Activated CD4-positive, alpha-beta T cell treated with anti-CD3 and anti-CD28 coated beads, Interleukin-2, Interleukin-4, amounts not matched to agents 100 ng/mL and 50 ng/mL, durations not matched to agents 16 hours and 8 hours (primary cell): ENCODE measurements at places on chromosomes 7 and 10.

DNA sequence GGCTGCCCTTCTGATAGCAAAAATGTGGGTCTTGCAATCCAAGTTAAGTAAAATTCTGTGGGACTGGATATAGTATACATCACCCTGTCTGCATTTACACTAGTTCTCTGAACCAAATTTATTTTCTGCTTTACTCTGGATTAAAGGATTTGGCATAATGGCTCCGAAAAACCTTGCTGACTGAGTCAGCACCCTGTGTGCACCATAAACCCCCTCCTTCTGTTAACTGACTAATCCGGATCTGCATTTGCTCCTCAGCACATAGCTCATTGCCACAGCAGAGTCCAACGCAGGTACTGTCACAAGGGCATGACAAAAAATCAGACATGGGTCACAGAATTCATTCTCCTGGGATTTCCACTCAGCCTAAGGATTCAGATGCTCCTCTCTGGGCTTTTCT is 1.3 kb downstream of the OR2A5 start:
- no peak for DNase-seq

- DNase-seq = no peak
These were observed 86.7 kb upstream of the GNAI1 start for GRCh38 chr7:80047856-80048459.

- no peak for DNase-seq
These were observed 78.1 kb upstream of the GLI3 start for GRCh38 chr7:42315103-42315502.

GRCh38 chr7:155928583-155928982 is 116.3 kb upstream of the SHH start:
- no peak for DNase-seq

DNA sequence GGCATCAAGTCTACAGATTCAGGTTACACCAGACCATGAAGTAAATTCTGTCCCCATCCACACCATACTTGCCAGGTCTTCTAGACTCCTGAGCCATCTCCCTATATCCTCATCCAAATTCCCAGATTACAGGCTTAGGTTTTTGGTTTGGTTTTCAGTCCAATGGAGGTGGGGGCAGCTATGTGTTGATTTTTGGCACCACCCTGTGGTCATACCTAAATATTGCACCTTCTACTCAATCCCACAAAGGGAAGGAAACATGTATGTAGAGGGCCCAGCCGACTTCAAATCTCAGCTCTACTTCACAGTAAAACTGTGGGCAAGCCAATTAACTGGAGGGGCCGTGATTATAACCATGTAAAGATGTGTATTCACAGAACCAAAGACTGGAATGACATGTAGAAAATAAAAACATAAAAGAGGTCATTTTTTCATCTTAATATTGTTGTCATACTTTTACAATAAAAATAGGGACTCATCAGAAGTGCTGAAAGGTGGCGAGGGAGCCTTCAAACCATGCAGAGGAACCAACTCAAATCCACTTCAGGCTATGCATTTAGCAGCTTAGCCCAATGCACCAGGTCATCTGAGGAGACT is 19.8 kb downstream of the ERCC6 start:
- peak; percentile 40 for DNase-seq

DNA sequence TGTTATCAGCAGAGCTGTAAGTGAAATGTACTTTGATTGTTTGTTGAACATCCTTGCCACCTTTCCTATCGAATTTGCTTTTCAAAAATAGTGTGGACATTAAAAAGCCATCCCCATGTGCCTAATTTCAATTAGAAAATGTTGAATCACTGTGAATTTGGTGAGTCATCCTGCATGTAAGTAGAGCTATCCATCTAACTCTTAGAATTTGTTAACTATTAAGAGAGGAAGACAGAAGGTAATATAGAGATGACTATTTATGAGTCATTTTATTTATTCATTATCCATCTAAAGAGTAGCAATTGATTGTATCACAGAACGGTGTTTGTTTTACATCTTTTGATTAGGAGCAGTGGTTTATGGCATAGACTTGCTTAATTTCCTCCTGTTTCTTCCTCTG is 154.7 kb downstream of the MGMT start:
- DNase-seq = no peak

DNA sequence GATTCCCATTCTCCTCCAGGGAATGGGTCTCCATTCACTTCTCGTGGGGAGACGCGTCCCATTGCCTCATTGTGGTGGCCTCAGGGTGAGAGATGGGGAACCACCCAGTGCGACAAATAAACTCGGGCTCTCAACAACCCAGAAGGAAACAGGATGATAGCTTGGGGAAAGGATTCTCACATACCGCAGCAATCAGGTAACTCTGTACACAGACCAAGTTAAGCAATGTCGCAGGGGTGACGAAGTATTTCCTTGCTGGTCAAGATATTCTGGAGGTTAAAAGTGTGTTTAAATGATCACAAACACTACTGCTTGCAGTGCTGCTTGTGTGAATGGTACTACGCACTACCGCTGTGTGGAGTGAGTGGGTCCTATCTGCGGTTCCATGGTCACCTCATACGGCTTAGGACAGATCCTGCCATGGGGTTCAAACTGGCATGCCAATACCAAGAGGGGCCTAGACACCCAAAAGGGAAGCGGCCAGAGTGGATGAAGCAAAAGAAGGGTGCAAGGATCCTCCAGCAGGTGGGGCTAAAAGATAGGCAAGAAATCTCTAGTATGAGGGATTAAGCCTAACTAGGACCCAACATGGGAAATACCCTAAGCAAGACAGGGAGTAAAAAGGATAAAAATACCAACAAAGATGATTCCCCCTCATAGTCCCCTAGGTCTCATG is 143.8 kb upstream of the TMEM106B start:
- peak; percentile 55 for DNase-seq

- no peak for DNase-seq
These were observed 609.7 kb downstream of the DNAJB6 start for GRCh38 chr7:157946398-157947060.

GRCh38 chr7:7292608-7293007 is 110.3 kb downstream of the C1GALT1 start:
- DNase-seq = no peak

DNA sequence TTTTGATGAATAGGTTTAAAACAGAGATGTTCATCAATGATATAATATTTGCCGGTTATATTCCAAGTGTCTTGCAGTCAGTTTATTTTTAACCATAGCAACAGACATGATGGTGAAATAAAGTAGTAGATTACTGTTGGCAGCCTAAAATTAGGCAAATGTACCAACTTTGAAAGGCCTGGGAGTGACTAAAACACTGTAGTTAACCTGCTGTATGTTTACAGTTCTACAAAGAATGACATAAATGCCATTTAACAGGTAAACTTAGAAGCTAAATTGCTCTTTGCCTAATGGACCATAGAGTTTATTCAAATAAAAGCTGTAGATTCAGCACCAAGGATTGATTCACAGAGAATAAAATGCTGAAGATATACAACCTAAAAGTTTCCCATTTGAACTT is 64.1 kb downstream of the PHTF2 start:
- no peak for DNase-seq

GRCh38 chr7:133358708-133359107 is 105.8 kb downstream of the EXOC4 start:
- DNase-seq = no peak

- DNase-seq = no peak
These were observed 216.1 kb upstream of the ZMIZ1 start for GRCh38 chr10:78852466-78853240.

GRCh38 chr10:66760941-66761340 is 164.9 kb upstream of the LRRTM3 start:
- no peak for DNase-seq

DNA sequence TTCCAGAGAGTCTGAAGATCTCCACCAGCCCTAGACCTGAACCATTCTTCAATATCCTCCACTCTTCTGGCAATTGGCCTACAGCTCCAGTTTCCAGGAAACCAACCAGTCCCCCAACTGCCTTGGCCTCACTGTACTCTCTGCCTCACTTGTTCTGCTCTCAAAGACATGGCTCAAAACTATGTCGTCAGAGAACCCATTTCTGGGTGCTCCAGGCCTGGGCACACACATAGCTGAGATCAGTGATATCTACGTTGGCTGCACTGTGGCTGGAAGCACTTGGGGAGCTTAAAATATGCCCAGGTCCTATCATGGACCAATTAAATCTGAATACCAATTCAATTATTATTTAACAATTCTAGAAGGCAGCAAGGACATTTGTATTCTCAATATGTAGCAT is 93.1 kb downstream of the COBL start:
- DNase-seq = no peak

DNA sequence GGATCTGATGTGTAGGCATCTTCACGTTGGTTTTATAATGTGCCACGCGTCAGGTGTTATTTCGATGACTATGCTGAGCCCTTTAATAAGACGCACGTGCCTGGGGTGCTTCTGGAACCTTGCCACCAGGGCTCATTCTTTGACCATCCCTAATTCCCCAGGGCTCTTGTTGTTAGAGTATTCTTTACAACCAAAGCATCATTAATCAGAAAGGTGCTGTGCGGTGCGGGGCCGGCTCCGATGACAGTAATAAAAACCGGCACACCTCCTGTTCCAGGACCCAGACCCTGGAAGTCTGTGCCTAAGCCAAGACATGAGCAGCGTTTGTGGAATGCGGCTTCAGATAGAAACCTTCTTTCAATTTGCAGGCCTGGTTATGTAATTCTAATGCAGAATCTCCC is 58.4 kb downstream of the MGMT start:
- no peak for DNase-seq

GRCh38 chr7:69193061-69193460 is 405.2 kb upstream of the AUTS2 start:
- DNase-seq = no peak

DNA sequence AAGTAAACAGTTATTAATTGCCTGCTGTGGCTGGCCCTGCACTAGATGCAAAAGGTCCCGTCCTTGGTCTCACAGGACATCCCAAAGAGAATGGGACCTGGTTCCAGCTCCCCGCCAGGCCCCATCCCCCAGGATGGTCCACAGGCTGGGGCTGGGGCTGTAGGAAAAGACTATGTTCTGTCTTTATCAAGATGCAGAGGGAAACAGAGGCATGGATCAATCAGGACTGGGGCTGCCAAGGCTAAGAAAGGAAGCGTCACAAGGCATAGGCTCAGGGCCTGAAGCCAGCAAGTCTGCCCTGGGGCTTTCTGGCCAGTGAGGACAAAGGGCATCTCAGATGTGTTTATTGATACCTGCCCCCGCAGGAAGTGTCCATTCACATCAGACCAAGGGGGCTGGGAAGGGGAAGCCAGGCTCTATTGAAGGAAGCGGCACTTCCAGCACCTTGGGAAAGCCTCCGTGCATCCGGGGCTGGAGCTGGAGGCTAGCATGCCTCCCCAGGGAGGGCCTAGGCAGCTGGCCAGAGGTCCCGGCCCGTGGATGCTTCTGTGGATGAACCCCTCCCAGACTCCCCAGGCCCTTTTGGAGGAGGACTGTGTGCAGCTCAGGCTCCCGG is 5.8 kb downstream of the VSIR start:
- no peak for DNase-seq

GRCh38 chr7:100965723-100966541 is 3.4 kb upstream of the MUC12 start:
- peak; percentile 78 for DNase-seq

DNA sequence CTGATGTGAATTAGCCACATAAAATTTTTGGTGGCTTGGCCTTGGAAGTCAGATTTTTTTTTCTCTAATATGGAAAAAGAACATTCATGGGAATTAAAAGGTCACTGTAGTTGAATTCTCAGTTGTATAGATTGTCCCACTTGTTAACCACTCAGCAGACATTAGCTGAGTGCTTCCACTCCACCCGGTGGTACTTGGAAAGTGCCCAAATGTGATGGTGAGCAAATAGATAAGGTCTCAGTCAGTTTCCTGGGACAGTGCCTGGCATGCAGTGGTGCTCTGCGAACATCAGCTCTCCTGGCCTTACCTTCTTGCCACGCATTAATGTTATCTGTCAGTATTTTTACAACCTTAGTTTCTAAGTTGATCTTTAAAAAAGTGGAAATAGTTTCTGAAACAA is 1.4 kb downstream of the ATP5F1C start:
- DNase-seq = no peak

DNA sequence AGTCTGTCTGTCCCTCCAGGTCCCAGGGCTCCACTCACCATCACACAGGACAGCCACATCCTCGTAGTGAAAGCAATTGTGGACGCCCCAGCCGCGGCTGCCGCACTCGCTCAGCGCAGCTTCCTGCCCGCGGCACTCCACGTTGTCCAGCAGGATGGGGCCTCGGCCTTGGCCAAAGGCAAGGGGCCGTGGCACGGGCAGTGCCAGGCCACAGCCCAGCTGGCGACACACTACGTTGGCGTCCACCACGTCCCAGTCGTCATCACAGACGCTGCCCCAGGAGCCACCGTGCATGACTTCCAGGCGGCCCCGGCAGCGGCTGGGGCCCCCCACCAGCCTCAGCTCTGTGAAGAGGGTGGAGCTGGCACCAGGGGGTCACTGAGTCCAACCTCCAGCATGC is 9.2 kb downstream of the SSC4D start:
- DNase-seq = no peak
